ENCODE measurements at places on chromosomes 3 and 15.

DNA sequence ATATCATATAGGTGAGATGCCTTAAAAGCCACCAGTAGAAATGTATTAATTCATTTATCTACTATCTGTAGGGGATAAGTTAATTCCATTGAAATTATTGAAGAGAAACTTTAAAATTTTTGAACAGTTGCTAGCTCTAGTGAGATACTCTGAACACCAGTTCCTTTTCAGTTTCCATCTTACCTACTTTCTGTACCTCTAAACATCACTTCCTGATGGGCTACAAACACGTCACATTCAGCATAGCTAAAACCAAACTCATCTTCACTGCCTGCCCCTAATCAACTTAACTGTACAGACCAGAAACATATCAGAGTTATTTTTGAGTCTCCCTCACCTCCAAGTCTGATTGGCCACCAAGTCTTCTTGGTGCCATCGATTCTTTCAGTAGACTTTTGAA, 88.9 kb downstream of the FEZF2 start:
- no peak for DNase-seq

GRCh38 chr15:84975871-84976351, 5.7 kb upstream of the PDE8A start:
- no peak for DNase-seq

GRCh38 chr3:37500518-37500917, 326.1 kb upstream of the LRRFIP2 start:
- DNase-seq = no peak

GRCh38 chr15:77733579-77734300, 101.0 kb upstream of the LINGO1 start:
- DNase-seq = no peak

GRCh38 chr3:35484929-35485530, 154.3 kb upstream of the ARPP21 start:
- DNase-seq = no peak

GRCh38 chr3:170558427-170558826, 27.4 kb downstream of the SLC7A14 start:
- no peak for DNase-seq

- peak; percentile 57 for DNase-seq
Measured at GRCh38 chr15:44662478-44663409, 718 bp downstream of the SPG11 start.

- DNase-seq = no peak
Measured at GRCh38 chr15:34754674-34755418, at the start of gene GJD2. GJD2 (minus strand) TSS chr15:34754998; CDS start chr15:34754488, 510 bp downstream.

DNA sequence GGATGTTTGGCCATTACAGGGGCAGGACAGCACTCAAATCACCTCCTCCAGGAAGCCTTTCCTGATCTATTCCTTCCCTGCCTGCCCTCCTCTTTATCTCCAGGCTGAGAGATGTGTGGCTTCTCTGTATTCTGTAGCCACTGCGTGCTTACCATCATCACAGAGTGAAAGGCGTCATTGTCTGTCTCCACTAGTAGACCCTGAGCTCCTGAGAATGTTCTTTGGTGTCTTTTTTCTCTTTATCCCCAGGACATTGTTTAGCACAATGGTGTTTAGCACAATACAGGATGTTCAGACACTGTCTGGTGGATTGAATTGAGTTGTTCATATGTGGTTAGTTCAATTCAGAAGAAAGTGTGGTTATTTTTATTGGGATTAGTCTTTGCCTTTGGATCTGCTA, 26.2 kb upstream of the LARS2 start:
- no peak for DNase-seq

DNA sequence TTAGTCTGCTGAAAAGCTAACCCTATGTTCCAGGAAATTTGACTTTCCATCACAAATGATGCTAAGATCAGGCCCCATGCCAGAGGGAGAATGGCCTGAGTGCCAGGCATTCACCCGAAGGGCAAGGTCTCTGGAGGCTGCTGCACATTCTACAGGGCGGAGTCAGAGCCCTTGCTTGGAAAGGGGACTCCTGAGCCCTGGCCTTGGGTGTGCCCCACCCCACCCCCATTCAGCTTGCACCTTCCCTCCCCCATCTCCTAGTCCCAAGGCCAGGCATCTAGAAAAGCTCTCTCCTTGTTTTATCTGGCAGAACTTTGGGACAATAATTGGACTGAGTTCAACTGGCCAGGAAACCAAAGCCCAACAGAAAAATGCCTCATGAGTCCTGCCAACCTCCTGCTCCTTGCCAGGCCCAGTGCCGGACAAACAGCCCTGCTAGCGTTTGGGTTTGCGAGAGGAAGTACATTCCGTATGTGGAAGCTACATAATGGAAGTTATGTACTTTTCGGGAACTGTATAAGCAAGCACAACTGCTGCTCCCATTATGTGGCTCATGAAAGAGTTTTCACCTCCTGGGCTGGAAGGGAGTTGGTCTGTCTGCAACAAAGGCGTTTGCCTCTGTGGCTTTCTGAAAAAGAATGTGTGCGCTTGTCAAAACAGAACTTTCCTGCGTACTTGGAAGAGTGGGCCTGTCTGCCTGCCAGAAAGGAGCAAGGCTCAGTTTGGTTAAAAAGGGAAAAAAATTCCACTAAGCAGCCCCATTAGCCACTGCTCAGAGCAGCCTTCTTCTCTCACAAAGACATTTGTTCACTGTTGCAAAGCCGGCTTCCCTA, 321.5 kb upstream of the CTNNB1 start:
- DNase-seq = no peak

DNA sequence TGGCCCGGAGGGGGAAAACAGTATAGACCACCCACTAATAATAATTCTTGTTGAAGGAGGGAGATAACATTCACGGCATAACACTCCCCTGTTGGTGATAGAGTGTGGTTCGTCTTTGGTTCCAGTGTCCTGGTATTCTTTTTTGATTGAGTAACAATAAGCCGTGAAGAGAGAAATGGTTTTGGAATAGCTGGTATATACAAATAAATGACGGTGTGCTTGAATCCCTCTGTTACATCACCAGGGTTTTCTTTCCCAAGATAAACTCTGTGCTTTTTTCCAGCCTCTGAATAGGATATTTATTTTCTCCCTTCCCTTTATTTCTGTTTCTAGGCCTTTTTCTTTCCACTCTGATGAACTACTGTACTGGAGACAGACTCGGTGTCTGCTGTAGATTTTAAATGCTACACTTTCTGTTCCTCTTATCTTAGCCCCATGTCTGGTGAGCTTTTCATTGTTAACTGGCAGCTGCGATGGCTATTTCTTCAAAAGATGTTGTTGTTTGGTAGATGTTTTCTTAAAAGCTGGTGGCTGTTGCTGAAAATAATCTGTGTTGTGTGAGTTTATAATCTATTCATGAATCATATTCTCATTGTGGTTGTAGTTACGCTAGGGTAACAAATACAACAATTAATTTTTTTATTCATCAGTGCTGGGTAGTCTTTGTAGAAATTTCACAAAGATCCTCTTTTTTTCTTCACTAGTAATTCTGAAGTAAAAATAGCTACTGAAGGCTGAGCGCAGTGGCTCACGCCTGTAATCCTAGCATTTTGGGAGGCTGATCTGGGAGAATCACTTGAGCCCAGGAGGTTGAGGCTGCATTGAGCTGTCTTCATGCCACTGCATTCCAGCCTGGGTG, 15.5 kb upstream of the SCAANT1 start:
- no peak for DNase-seq

GRCh38 chr15:79769069-79769481, 127.7 kb downstream of the MTHFS start:
- no peak for DNase-seq

DNA sequence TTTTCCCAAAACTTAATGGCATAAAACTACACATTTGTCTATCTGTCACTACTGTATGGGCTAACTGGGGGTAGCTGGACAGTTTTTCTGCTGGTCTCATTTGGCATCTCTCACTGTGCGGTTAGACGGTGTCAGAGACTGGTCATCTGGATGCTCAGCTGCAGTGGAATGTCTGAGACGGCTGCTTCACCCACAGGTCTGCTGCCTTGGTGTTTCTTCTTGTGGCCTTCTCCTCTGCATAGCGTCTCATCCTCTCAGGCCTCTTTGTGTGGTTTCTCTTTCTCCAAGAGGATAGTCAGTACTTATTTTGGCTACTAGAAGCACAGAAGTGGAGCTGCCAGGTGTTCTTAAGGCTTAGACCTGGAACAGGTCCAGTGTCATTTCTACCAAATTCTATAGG, 35.9 kb upstream of the GOLGA6L9 start:
- DNase-seq = no peak

DNA sequence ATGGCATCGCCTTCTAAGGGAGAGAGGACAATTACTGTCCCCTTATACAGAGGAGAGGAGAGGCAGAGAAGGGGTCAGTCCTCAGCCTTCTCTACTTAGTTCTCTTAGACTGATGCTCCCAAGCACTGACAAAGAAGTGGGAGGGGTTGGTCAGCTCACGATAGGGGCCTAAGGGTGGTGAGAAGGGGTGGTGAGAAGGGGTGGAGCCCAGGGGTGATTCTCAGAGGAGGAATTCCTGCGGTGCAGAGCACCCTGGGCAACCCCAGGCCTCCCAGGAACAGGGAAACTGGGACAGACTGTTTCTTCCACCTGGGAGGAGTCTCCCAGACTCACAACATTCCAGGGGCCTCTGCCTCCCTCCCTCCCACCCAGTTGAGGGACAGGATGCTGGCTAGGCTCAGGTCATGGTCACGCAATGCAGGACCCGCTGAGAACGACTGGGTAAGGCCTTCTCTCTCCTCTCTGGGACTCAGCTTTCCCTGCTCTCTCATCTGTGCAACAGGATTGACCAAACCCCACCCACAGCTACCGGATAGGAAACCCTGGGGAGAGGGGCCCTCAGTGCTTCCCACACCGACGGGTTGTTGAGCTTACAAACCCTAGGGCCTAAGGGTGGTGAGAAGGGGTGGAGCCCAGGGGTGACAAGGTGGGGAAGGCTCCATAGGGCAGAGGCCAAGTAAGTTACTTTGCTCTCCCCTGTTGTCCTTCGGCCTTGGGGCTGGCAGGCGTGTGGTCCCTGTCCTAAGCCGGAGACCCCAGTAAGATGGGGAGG, 1.5 kb downstream of the TPRA1 start:
- DNase-seq = no peak

GRCh38 chr15:62491642-62492041, 326.6 kb upstream of the C2CD4B start:
- DNase-seq = no peak

DNA sequence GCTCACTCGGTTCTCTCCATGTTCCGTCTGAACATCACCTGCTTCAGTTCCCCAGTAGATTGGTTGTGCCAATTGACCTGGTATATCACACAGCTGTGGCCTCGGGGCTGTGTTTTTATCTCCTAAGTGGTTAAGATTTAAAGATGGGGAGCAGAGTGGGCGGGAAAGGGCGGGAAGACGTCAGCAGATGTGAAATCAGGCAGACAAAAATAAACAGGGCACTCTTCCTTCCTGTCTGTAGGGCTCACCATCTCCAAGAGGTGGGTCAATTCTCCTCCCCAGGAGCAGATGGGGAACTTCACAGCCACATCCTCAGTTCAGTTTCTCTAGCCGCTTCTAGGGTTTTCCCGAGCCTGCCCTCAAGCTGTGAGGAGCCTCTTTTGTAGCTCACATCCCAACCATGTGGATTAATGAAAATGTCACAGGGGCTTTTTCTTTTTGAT, 26.8 kb upstream of the LIMD1 start:
- DNase-seq = no peak

DNA sequence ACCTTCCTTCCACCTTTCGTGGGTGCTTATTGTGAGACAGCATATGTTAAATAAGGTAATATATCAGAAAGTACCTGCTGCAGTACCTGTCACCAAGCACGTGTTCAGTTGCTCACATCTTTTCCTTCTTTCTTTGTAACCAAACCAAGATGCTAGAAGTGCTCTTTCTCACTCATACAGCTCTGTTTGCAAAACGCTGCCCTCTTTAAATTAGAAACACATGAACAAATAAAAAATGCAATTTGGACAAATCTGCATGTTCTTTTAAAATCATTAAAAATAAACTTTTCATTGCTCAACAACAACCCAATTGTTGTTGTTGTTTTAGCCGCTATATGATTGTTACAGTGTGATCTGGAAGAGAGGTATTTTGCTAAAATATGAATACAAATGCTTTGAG, 193.5 kb upstream of the ZBTB20 start:
- no peak for DNase-seq

DNA sequence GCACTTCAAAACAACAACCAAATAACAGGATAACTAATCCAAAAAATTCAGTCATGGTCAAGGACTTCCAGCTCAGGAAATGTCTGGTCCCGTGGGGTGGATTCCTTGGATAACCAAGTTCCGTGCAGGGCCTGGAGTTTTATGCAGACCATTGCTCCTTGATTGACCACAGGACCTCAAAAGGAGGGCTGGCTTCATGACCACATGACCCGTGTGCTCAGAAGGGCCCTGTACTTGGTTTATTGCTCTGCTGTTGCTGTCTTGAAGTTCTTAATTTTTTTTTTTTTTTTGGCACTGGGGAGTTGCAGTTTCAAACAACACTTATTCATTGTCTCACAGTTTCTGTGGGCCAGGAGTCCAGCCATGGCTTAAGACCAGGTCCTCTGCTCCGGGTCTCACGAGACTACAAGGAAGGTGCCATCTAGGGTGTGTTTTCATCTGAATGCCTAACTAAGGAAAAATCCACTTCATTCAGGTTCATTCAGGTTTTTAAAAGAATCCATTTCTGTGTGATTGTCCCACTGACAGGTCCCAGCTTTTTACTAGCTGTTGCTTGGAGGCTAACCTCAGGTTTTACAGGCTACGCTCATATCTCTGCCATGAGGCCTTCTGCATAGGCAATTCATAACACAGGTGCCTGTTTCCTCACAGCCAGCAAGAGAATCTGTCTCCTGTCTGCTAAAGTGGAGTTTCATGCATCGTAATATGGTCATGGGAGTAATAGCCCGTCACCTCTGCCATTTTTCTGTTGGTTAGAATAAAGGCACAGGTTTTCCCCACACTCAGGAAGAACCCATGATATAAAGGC, 65.3 kb downstream of the FLNB start:
- DNase-seq = no peak

GRCh38 chr15:76575274-76575673, 238.7 kb downstream of the ISL2 start:
- no peak for DNase-seq

DNA sequence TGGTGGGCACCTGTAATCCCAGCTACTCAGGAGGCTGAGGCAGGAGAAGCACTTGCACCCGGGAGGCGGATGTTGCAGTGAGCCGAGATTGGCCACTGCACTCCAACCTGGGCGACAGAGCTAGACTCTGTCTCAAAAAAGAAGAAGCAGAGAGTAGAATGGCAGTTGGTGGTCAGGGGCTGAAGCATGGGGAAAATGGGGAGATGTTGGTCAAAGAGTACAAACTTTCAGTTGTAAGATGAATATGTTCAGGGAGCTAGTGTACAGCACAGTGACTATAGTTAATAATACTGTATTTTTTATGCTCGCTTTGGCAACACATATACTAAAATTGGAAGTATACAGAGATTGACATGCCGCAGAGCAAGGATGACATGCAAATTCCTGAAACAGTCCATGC, 41.5 kb downstream of the PCNP start:
- DNase-seq = no peak

Measured in stimulated activated CD4-positive, alpha-beta T cell treated with anti-CD3 and anti-CD28 coated beads, TNF-alpha, amount 100 ng/mL, for 1 hour (primary cell).